ENCODE measurements at places on chromosomes 6 and 20. TPM values are rescaled to one million over a fixed set of nuclear protein-coding genes. Genes with fewer than 3 reads are reported as not detected.

Gene C6orf132
- 1.5 TPM for total RNA-seq

Gene HAO1
- not detected for total RNA-seq

Gene DEFB121
- not detected for total RNA-seq

Gene DLK2
- 0.66 TPM for total RNA-seq

Gene ARMH2
- total RNA-seq = not detected

Gene PRR18
- total RNA-seq = not detected

Gene CALHM4
- not detected for total RNA-seq

Gene MAP7
- total RNA-seq = 1.4 TPM

Gene KCNQ5
- total RNA-seq = 1.00 TPM

Data from uterine smooth muscle cell (primary cell).